ENCODE measurements at places on chromosomes 5 and 9.

GRCh38 chr5:29697785-29698414, 1495.6 kb upstream of the CDH6 start:
- DNase-seq = peak; percentile 3

DNA sequence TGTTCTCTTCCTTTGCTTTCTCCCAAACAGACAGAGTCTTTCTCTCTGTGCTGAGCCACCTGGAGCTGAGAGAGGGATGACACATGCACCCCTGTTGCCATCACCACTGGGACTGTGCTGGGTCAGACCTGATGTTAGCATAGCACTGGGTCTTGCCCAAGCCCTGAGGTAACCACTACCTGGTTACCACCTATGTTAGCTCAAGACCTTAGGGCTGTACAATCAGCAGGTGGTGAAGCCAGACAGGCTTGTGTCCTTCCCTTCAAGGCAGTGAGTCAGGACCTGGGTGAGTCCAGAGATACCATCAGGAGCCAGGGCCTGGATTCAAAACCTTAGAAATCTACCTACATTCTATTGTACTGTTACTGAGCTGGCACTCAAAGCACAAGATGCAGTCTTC, 32.1 kb downstream of the FST start:
- DNase-seq = no peak

GRCh38 chr5:134503937-134504437, 21.5 kb upstream of the JADE2 start:
- DNase-seq = no peak

DNA sequence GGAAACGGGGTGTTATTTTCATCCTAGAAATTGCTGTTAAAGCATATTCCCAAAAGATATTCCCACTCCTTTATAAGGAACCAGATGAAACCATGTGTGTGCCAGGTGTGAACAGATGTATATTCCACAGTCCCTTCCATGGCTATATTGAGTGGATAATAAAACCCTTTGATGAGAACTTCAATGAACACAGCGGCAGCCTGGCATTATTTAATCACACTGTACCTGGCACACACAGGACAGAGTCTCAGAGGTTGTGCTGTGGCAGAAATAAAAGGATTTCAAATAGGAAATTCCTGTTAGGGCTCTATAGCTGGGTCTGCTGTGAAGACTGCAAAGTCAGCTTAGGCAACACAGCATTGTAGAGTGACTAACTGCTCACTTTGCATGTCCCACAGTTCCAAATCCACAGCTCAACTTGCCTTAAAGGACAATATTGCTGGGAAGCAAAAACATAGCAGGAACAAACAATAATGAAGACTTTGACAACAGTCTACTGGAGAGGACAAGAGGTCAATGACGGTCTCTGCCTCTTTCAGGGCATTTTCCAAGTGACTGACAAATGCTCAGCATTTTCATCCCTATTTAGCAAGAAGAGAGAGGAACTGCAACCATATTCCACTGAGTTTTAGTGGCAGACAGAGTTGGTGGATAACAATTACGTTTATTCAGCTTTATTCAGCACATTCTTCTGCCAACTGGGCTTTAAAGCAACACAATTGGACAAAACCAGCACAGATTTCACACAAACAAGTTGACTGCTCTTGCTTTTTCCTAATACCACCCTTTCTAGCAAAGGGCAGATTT, 255.7 kb upstream of the RGMB start:
- DNase-seq = no peak

DNA sequence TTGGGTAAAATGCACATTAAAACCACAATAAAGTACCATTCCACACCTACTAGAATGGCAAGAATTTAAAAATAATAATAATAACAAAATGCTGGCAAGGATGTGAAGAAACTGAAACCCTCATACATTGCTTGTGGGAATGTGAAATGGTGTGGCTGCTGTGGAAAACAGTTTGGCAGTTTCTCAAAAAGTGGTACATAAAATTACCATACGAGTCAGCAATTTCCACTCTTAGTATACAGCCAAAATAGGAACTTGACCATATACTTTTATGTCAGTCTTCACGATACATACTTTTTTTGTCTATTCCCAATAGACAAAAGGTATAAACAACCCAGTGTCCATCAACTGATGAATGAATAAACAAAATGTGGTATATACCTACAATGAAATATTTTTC, 15.6 kb downstream of the FKBP15 start:
- DNase-seq = no peak

GRCh38 chr9:116951588-116952435, 264.7 kb downstream of the TRIM32 start:
- no peak for DNase-seq

GRCh38 chr5:91144491-91145332, 238.4 kb downstream of the ARRDC3 start:
- no peak for DNase-seq

- DNase-seq = no peak
Measured at GRCh38 chr5:150023136-150023535, 22.6 kb downstream of the HMGXB3 start.

DNA sequence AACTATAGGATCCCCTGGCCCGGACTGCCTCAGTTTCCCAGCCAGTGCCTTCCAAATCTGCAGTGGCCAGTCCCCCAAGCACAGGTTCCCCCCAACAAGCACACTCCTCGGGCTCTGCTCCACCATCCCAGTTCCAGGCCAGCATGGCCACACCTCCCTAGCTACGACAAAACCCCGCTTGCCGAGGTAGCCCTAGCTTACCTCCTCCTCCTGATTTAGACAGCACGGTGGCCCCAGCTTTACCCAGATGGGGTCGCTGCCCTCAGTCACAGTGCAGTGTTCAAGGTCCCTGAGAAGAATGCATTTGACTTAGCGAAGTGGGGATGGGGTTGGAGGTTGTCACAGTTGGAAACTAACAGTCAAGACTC, 40.8 kb upstream of the GARNL3 start:
- no peak for DNase-seq

DNA sequence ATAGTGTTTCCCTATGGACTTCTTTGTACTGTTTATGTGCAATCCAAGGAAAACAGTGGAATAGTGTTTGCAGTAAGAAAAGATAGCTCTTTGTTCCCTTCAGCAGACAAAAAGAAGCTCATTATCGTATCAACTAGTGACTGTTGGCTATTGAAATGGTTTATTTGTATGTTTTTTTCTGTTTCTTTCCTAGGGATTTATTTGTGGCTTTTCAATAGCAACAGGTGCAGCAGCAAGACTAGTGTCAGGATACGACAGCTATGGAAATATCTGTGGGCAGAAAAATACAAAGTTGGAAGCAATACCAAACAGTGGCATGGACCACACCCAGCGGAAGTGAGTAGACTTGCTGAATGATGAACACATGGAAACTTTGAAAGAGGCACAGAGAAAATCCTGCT, 65.1 kb downstream of the SLC44A1 start:
- DNase-seq = no peak

DNA sequence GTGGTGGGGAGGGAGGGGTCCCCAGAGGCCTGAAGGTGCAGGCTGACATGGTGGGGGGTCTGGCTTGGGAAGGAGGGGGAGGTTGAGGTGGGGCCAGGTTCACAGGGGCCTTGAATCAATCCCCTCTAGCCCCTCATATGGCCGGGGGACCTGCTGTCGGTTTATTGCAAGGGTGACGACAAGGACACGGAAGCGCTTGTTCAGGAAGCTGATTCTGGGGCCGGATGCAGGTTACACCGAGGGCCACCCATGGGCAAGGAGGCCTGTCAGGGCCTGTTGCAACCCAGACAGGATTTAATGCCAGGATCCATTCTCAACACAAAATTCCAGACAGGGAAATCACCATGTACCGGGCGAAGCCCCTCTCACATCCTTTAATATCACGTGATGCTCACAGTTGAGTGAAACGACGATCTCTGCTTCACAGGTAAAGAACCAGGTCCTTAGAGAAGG, 41.6 kb upstream of the SYNPO start:
- DNase-seq = no peak

- no peak for DNase-seq
Measured at GRCh38 chr9:81984928-81985327, 3.6 kb upstream of the SPATA31D1 start.
